ENCODE measurements at places on chromosomes 2 and 18.

GRCh38 chr2:100136310-100136709 is 6.1 kb downstream of the AFF3 start:
- DNase-seq = no peak

GRCh38 chr2:139940686-139941085 is 1160.5 kb upstream of the NXPH2 start:
- no peak for DNase-seq

DNA sequence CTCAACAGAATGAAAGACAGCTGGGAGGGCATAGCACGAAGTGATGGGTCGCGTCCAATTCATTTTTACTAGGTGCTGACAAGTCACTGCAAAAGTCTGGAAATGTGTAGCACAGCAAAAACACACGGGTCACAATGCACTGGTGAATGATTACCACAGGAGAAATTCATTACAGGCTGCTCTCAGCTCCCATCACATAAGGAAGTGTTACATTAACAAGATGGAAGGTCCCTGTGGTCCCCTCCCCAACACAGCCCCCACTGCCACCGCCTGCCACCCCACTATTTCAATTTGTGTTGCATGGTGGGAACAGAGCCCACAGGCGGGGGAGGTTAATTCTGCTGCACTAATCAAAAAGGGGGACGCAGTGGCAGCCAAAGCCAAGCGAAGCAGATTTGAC is 122.8 kb downstream of the NRP2 start:
- DNase-seq = no peak

- DNase-seq = no peak
Observed at GRCh38 chr2:98157557-98157956, 70.6 kb downstream of the VWA3B start.

- no peak for DNase-seq
Observed at GRCh38 chr2:241860184-241861078, 1.7 kb upstream of the PDCD1 start.

DNA sequence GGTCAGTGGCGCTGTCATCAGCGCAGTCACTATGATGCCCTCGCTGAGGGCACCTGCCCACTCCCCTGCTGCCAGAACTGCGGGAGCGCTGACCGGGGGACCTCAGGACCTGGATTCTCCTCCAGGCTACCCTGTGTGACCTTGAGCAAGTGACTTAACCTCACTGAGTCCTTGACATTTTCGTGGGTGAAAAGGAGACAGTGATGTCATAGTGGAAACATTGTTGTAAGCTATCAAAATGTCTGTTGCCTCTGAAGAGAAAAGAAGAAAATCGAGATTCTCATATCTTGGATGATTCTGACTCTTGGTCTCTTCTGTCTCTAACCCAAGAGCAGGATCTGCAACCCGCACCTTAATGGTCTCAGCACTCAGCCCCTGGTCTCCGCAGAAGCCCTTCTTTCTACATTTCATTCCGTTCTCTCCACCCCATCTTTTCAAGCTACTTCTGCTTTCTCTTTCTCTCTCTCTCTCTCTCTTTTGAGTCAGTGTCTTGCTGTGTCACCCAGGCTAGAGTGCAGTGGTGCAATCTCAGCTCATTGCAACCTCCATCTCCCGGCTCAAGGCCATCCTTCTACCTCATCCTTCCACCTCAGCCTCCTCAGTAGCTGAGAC is 978 bp upstream of the TUBA4A start:
- DNase-seq = no peak

DNA sequence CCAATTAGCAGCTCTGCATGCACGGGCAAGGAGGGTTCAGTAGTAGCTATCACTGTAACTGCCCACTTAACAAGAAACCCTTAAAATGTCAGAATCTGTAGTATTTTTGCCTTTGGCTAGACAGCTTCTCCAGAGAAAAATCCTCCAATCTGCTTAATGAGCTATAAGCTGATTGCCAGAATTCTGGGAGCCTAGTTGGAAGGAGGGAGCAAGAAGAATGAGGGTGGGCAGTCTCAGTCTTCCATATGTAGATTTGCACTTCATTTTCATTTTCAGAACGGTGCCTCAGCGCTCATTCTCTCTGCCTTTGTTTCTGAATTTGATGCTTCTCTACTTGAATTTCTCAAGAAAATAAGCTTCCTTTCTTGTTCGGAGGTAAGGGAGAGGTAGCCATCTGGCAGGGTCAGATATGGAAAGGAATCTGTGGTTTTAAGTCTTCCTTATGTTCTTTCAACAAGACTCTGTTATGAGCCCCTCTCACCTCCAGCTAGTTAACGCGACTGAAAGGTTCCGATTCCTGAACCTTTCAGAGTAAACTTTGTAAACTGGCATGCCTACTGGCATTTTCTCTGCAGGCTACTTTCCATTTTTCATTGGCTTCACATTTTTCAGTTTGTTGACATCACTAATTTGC is 53.5 kb downstream of the HNRNPLL start:
- DNase-seq = no peak

- no peak for DNase-seq
Observed at GRCh38 chr2:236826606-236827156, 257.1 kb downstream of the ACKR3 start.

- no peak for DNase-seq
Observed at GRCh38 chr2:212228743-212229171, 309.8 kb downstream of the ERBB4 start.

DNA sequence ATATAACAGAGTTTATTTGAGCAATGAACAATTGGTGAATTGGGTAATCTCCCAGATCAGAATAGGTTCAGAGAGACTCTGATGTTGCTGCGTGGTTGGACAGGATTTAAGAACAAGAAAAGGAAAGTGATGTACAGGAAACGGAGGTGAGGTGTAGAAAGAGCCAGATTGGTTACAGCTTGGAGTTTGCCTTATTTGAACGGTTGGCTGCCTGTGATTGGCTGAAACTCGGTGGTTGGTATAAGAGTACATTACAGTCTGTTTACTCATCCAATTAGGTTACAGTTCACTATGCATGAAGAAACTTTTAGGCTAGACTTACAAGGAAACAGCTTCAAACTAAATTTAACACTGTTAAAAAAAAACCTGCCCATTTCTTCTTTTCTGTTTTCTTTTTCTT is 68.0 kb upstream of the CABLES1 start:
- no peak for DNase-seq

DNA sequence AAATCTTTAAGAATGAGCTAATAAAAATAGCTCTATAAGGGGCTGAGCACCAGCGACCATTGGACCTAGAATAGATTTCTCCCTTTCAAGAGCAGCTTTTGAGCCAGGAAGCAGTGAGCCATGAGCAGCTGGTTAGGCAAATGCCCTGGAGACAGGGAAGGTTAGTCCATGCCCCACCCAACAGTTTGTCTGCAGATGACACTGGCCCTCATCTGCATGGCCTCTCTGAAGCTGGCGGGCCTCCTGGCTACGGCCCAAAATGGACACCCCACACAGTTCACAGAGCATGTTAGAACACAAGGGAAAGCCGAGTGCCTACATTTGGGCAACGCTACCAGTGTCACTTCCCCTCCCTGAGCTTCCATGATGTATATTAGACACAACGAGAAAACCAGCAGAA is 201.1 kb downstream of the MGAT5 start:
- DNase-seq = no peak

DNA sequence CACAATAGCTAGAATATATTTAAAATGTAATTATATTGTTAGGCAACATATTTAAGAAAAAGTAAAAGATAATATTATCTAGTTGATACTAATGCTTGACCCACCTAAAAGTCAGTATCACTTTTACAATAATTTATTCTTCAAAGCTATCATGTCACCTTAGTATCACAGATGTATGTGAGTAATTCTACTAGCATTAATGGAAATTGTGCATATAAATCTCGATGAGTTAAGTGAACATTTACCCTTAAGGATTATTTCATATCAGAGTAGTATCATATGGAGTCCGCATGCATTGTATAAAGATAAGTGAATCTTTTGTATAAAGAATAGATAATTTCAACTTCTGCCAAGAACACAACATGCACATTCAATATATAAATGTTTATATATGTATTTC is 103.4 kb downstream of the AGPS start:
- DNase-seq = no peak

GRCh38 chr18:31498574-31499524 is 872 bp downstream of the DSG2 start:
- DNase-seq = no peak

DNA sequence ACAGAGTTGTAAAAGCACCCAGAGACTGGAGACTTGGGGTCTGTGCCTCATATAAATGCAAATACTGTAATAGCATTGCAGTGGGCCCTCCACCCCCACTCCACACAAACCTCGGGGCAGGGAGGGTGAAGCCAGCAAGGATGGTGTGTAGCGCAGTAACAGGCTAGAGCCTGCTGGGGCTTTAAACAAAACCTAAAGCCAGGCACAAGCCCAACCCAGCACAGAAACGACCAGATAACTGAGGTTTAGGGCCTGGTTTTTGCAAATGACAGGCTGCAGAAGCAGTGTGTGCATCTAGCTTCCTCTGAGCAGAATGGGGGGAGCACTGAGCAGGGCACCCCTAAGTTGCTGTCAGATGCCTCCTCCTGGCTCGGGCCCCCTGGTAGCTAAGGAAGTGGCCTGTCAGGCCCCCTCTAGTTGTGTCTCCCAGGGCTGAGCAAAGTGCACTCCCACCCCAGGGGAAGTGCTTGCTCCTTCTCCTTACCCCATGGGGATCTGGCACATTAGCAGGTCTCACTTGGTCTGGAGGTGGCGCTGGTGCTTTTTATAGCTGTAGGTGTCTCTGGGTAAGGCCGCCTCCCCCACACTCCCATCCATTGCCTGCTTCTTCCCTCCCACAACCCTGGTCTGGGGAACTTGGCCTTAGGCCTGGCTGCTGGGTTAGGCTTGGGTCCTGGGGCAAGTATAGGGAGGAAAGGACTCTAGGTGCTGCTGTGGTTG is 135.1 kb downstream of the CELF4 start:
- DNase-seq = no peak

- DNase-seq = no peak
Observed at GRCh38 chr2:216802516-216803215, 57.2 kb downstream of the TNP1 start.

DNA sequence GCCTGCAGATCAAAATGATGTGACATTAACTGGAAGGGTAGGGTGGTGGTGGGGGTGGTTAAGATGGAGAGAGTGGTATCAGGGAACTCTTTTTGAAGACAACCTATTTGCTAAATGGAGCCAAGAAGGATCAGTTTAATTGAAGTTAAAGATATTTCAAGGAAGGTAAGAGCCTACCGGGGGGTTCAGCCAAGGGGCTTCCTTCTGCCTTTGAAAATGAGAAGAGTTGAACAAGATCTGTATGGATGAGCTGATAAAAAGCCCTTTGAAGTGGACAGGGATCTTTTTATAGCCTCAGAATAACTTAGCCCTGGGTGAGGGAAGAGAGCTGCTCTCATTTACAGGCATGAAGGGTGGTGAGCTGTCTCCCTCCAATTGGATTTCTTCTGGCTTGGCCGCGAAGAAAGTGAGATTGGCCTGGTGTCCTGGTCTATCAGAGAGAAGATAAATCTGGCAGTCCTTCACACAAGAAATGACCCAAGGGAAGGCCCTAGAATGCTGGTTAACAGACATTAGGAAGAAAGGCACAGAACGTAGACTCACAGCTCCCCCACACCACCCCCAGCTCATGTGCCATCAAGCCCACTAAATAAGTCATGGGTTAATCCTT is 439.8 kb downstream of the TNS1 start:
- no peak for DNase-seq

DNA sequence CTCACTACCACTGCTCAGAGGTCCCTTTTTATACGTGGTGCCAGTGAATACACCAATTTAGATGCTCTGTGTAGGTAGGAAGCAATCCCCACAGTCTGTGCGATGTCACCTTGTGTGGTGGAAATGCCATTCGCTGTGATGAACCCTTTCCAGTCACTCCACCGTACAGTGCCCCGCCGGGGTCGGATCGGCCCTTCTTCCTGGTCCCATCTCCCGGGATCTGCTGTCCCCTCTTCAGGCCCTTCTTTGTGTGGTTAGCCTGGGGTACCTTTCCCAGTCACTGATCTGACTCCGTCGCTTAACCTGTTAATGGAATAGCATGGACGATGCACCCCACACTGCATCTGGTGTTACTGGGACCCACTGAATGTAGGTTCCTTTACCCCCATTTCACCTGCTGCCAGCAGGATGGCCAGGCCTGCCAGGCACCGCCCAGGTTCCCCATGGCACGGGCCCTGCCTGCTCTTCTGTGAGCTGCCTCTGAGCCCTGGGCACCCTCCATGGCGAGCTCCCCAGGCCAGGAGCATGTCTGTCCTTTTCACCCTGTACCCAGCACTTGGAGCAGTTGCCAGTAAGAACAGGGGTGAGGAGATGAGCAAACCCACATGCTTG is 18.0 kb downstream of the TWIST2 start:
- DNase-seq = no peak

GRCh38 chr2:221924576-221924975 is 352.5 kb upstream of the EPHA4 start:
- DNase-seq = no peak

- no peak for DNase-seq
Observed at GRCh38 chr2:17030047-17030446, 364.4 kb upstream of the CYRIA start.

DNA sequence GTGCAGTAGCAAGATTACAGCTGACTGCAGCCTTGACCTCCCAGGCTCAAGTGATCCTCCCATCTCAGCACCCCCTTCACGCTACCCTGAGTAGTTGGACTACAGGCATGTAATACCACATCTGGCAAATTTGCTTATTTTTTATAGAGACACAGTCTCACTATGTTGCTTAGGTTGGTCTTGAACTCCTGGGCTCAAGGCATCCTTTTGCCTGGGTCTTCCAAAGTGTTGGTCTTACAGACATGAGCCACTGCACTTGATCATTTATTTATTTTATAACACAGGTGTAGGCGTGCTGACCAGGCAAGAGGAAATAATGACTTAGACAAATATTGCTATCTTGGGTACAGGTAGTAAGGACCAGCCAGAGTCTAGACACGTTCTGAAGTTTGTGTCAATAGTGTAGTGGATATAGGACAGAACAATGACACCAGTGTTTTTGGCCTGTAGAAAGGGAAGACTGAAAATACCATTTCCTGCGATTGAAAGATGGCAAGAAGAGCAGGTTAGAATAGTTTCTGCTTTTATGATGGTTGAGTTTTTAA is 71.0 kb upstream of the THUMPD2 start:
- DNase-seq = no peak

GRCh38 chr2:220434385-220434784 is 807.0 kb downstream of the SLC4A3 start:
- no peak for DNase-seq

DNA sequence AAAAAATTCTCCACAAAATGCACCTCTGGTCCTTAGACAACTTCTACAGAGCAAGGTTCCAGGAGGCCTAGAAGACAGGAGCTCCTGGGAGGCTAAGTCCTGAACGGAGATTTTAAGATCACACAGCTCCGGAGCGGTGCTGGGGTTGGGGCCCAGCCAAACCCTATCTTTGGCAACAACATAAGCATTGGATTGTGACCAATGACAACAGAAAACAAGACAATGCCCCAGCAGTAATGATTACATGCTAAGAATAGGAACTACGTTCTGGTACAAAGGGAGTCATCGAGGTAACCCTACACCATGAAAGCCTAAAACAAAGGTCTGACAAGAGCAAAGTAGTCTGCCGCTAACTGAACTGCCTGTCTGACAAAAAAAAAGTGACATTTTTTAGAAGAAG is 171.2 kb downstream of the CMPK2 start:
- DNase-seq = no peak

- DNase-seq = no peak
Observed at GRCh38 chr2:174977364-174977763, 27.8 kb downstream of the CHN1 start.

GRCh38 chr2:80288576-80288975 is 16.0 kb downstream of the LRRTM1 start:
- no peak for DNase-seq

- DNase-seq = no peak
Observed at GRCh38 chr2:189719571-189719970, 43.0 kb downstream of the OSGEPL1 start.

GRCh38 chr2:72141032-72141645 is 6.5 kb downstream of the CYP26B1 start:
- DNase-seq = no peak
